ENCODE measurements at places on chromosomes 4 and X. TPM values are rescaled to one million over a fixed set of nuclear protein-coding genes. Genes with fewer than 3 reads are reported as not detected.

GRCh38 chr4:113294908-113295307 is 245.5 kb downstream of the ANK2 start:
- H3K4me3 ChIP-seq = no peak overlapping the region
- no peaks in the 10 kb centered on the region for H3K27me3 ChIP-seq
- H3K27ac ChIP-seq = no peak overlapping the region
- no peak for DNase-seq
- no peaks in the 10 kb centered on the region for H3K4me1 ChIP-seq

- peaks cover 80% of the 10 kb centered on the region for H3K4me1 ChIP-seq
- H3K27ac ChIP-seq = no peak overlapping the region
- peaks cover 12% of the 10 kb centered on the region for H3K36me3 ChIP-seq
- DNase-seq = no peak
- no peak overlapping the region for H3K4me3 ChIP-seq
These were observed 21.6 kb downstream of the ZFYVE28 start for GRCh38 chr4:2396781-2397368.

GRCh38 chr4:24568425-24568824 is 15.9 kb downstream of the DHX15 start:
- peaks cover 94% of the 10 kb centered on the region for H3K36me3 ChIP-seq
- no peak overlapping the region for H3K4me3 ChIP-seq

DNA sequence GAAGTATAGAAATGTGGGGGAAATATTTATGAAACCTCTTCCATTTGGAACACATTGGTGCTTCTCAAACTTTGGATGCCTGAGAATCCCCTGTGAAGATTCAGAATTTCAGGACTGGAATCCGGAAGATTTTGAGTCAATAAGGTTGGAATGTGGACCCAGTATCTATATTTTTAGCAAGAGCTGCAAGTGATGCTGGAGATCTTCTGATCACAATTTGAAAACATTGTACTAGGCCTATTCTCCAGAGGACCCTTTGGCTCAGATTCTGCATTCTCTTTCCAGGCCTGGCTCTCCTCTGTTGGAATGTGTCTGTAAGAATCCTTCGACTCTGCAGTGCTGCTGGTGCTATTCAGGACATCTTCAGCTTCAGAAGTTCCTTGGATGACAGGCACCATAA is 2.4 kb upstream of the PKD2 start:
- peaks cover 15% of the 10 kb centered on the region for H3K4me1 ChIP-seq
- no peak overlapping the region for H3K4me3 ChIP-seq
- H3K27ac ChIP-seq = no peak overlapping the region
- no peaks in the 10 kb centered on the region for H3K36me3 ChIP-seq
- peaks cover 20% of the 10 kb centered on the region for H3K27me3 ChIP-seq

Gene ASB12
- 0.18 TPM for total RNA-seq
